Stimulated activated CD8-positive, alpha-beta memory T cell treated with anti-CD3 and anti-CD28 coated beads, Interleukin-12 subunit alpha, Interleukin-12 subunit beta, amount 100 ng/mL, for 4 hours (primary cell): ENCODE measurements at places on chromosomes 2 and 18.

GRCh38 chr18:1544016-1544415, 639.3 kb downstream of the ADCYAP1 start:
- no peak for DNase-seq

DNA sequence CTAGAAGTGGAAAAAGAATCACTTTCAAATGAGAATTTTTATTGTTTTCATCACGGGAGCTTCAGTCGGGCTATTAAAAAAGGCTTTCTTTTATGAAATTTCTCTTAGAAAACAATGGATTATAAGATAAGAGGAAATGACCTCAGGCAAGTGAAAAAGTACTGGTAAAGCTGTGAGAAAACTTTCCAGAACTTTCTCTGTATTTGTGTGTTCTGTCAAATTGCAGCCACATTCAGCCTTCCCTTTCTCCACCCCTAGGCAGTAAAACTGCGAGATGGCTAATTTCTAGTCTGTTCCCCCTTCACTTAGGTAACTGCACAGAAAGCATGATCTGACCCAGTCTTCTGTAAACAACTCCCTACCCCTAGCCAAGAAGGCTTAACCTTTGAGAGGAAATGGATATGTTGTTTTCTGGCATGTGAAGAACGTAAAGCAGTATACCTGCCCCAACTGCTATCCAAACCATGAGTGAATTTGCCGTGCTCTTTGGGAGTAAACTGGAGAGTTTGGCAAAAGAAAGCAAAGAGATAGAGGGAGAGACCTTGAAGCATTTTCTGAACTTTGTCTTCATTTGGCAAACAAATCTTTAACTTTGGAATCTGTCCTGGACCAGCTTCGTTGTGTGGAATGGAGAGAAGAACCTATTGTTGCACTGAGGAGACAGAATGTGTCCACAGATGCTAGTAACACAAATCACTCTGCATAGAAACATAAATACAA, 105.4 kb downstream of the ETAA1 start:
- no peak for DNase-seq

DNA sequence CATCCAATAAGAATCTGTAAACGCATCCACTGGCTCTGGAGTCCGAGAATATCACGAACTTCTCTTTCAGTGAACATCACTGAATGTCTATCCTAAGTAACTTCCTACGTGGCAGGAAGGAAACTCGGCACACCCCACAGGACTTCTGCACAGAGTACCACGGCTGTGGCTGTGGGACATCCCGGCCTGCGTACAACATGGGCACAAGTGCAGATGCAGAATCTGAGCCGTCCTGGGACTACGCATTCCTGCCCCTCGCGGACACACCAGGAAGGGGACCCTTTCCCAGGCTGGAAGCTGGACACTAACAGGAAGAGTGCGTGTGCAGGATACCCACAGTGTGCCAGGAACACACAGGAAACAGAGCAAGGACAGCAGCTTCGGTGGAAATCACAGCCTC, 60.6 kb downstream of the ZNF516 start:
- DNase-seq, result no peak

DNA sequence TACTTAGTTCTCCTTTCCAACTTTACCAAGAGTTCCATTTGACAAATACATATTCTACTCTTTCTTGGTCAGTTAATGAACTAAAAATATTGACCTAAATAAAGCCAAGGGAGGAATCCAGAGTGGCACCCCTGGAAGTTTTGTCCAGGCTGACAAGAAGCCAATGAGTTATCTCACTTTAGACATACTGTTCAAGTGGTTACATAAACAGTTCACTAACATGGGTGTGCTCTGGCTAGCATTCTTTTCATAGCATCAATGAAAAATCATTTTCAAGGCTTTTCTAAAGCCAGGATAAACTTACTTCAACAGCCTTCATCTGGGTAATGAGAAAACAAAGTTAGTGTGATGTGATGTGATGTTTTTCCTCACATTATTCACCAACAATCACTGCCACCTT, 649.4 kb downstream of the TDRD15 start:
- no peak for DNase-seq

DNA sequence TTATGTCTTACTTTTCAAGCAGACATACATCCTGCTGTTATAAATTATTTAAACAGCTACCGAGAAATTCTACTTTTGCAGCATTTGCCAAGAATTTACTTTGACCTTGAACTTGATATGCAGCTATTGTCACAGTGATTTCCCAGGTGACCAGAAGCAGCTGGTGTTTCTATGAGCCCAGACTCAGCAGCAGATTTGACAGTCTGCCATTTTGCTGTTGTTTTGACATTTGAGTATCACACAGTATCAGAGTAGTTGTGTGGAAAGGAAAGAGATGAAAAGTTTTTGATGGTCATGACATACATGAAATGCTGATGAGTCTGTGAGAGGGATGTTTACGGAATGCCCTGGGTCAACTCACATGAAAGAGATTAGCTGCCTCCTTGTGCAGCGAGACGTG, 6.6 kb upstream of the CCDC195 start:
- no peak for DNase-seq

GRCh38 chr2:226916669-226917068, 80.8 kb downstream of the RHBDD1 start:
- no peak for DNase-seq

DNA sequence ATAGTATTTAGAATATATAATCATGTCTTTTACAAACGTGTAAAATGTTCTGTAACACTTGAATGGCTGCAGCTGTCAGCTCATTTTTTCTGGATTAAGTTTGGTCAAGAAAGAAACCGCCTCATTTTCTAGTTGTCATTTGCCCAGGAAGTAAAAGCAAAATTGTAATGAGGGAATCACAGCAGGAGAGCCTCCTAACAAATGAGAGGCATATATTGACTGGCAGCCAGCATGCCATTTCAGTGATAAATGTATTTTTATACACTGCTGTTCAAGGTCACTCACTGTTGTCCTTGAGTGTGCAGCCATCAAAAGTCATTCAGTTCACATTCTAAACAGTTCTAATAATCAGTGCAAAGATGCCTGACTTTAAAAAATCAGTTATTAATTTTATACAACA, 144.3 kb upstream of the BOD1L2 start:
- DNase-seq, result no peak

DNA sequence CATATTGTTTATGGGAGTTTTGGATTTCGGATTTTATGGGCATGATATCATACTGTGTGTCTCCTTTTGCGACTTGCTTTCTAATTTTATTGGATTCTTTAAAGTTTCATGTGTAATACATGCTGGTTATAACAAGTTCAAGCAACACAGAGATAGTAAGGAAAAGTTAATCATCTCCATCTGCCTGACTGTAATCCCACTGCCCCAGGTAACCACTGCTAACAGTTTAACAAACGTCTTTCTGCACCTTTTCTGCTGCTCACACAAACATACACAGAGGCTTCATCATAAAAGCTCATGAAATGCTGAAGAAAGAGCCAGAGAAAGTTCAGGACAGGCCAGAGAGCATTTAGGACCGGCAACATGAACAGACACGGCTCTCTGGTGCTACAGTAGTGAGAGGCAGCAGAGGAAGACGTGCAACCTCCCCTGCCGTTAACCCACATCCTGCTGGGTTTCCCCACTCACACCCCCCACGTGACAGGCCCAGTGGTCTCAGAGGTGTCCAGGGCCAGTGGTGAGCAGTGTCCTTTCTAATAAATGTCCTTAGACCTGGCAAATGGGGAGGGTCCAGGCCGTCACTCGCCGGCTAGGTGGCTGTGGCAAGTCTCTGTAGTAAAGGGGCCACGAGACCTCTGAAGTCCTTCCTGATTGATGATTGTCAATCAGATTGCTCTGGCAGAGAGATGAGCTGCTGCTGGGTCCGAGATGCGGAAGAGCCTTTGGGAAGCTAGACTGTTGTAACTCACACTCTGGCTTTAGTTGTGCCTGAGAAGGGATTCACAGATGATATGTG, 43.0 kb upstream of the SLC1A4 start:
- peak; percentile 33 for DNase-seq

GRCh38 chr2:152022090-152022489, 76.8 kb downstream of the CACNB4 start:
- no peak for DNase-seq

GRCh38 chr2:128503399-128504245, 185.0 kb upstream of the HS6ST1 start:
- no peak for DNase-seq

- DNase-seq, result no peak
Measured at GRCh38 chr2:36137612-36138011, 218.0 kb upstream of the CRIM1 start.

DNA sequence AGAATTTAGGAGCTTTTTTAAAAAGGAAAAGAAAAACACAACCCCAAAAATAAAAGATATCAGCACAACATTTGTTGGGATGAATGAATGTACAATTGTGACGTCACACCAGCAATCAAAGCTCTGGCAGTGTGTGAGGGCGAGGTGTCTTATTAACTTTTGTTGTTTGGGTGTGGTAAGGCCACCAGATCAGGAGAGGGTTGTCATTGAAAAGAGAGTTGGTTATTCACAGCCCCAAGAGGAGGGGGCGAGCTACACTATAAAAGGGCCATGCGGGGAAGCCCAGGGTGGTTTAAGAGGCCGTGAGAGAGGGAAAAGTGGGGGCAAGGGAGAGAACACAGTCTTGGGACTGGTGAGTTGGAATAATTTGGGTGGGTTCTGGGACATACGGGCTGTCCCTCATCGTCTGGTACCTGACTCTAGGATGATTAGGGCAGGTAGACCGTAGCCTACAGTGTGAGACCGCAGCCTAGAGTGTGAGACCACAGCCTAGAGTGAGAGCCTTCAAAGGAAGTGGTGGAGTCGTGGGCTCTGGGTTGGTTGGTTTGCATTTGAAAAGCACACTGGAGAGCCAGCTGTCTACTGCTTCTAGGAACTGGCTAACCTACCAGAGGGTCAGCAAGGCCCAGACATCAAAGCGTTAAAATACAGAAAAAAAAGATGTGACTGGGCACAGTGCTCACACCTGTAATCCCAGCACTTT, 128.4 kb downstream of the INO80D start:
- no peak for DNase-seq

DNA sequence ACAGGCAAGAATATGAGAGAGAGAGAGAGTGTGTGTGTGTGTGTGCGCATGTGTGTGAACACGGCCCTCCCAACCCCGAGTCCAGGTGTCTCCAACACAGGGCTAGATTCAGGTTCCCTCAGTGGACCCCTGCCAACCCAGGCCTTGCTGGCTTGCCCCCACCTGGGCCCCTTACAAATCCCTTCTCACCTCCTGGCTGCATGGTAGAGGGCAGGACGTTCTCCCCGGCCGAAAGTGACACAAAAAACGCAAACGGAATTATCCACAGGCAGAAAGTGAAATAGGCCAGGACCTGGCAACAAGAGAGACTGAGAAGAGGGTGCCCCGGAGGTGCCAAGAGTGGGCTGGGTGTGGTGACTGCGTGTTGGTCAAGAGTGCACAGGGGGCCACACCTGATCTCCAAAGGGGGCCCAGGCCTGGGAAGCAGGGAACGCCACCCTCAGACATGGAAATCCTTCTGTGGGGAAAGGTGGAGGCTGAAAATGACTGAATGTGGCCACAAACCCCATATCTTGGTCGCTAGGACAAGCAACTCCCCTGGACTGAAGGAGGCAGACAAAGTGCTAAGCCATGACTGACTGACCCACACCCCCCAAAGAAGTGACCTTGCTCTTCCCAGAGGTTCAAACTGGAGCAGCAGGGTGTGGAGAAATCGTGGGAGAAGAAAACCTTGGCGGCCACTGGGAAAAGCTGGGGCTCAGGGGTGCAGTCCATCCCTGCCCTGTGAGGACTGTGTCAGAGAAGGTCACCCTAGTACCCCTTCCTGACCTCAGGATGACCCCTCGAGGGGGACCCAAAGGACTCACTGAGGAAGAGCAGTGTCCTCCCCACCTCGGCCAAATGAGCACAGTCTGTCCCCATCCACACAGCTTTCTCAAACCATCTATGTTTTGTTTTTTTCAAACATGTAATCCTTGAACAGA, 5.7 kb downstream of the TEX261 start:
- DNase-seq, result no peak

DNA sequence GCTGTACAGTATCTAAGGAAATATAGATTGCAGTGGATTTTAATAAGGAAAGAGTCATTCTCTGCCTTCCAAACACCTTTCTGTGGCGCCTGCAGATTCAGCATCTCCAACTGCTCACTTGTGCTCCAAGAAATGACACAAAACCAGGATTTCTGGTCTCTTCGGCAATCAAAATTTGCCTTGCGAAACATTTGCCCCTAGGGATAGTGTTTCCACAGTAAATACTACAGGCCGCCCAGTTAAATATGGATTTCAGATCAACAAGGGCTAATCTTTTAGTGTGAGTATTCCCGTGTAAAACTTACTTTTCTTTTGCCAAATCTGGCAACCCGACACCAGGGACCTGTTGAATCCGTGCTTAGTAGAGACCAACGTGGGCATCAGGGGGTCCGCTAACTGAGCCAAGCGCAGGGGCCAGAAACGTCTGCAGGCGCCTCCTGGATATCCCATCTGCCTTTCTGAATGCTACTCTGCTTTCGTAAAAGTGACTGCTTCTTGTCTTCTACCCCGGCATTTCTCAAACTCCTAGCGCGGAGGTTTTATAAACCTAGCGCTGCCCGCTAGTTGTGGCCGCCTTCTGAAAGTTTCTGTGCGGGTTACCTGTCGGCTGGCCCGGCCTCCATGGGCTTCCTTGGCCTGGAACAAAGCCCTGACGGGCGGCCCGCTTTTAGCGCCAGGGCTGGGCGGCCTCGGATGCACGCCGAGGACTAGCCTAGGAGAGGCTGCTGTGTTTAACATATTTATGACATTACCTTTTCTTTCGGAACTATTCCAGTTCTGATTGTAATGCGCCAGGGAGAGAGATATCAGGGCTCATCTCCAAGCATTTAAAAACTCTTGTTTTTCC, 2.5 kb downstream of the CYP1B1 start:
- DNase-seq, result no peak

DNA sequence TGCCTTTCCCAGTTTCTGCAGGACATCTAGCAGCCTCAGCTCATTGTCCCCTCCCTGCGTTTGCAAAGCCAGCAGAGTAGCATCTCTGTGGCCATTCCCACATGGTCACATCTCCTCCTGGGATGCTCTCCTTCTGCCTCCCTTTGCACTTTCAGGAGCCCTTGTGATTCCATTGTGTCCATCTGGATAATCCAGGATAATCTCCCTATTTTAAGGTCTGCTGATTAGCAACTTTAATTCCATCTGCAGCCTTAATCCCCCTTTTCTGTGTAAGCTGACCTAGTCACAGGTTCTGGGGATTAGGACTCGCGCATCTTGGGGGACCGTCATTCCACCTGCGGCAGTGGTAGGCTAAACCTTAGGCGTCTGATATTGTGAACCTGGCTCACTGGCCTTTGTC, 70.7 kb downstream of the NEDD4L start:
- no peak for DNase-seq

DNA sequence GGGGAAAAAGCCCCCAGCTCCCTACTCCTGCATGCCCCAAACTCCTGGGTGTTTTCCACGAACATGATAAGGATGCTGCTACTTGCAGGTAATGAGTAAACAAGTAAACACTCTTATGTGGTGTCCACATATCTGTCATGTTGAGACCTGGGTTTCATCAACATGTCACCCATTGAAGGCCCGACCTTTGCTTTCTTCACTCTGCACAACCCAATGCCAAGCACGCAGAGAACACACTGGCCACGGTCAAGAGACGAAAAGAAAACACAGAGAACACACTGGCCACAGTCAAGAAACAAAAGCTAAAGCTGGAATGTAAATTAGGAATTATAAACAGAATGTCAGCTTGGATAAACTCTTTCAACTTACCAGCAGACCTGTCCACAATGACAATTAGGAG, 143.1 kb downstream of the TTC32 start:
- DNase-seq, result no peak
